ENCODE measurements at places on chromosomes 11 and 22.
A peak's percentile ranks its signal among the peaks of the same experiment; 100 is the strongest.

DNA sequence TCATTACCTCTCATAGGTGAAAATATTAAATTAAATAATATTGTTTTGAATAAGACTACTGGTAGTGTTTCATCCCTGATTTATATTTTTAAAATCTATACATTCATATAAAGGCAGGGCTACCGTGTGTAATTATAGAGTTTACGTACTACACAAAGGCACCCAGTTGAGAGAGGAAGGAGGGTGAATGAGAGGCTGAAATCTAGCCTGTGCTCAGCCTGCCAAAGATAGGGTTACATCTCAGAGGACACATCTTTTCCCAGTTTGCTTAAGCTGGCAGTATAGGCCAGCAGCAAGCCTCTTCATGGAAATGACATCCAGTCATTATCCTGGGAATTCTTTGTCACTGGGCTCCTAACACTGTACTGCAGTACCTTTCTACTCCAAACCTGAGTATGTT is 7.5 kb upstream of the B3GNT6 start:
- DNase-seq = no peak

DNA sequence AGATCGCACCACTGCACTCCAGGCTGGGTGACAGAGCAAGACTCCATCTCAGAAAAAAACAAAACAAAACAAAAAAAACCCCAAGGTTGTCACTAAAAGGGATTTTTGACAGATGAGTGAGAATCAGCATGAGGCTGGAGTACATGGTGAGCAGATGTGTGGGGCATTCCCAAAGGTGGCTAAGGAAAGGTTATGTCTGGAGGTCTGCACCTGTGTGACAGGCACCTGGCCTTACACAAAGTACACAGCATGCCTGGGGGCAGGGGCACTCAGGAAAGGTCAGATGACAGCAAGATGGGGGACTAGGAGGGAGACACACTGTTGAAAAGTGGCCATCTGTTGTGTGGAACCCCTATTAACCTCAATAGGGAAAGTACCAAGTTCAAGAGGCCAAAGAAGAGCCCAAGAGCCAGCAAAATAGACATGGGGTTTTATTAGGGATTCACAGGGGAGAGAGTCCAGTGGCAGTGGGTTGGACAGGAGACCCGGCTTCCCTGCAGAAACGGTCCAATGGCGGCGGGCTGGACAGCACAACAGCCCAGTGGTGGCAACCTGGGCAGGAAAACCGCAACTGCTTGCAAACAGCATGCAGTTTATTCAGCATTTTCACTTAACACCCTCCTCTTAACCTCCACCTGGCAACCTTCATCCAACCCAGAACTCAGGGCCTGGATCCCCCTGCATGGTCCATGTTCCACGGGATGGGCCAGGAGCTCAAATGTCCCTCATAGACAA is 101.1 kb downstream of the MICAL2 start:
- DNase-seq = no peak

DNA sequence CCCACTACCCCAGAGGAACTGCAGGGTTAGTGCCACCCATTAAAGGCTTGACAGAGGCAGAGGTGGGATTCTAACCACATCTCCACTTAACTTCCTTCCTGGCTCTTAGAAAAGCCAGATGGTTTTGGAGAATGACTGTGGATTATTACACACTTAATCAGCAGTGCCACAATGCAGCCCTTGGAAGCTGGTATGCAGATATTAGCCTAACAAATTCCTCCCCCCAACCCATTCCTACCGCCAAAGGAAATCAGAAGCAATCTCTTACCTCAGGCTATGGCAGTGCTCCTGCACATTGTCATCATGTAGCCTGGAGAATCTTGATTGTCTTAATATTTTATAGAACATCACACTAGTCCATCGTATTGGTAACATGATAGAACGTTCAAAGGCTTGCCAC is 23.2 kb upstream of the NRGN start:
- no peak for DNase-seq

GRCh38 chr11:68326334-68327215 is 14.2 kb downstream of the LRP5 start:
- DNase-seq = no peak

DNA sequence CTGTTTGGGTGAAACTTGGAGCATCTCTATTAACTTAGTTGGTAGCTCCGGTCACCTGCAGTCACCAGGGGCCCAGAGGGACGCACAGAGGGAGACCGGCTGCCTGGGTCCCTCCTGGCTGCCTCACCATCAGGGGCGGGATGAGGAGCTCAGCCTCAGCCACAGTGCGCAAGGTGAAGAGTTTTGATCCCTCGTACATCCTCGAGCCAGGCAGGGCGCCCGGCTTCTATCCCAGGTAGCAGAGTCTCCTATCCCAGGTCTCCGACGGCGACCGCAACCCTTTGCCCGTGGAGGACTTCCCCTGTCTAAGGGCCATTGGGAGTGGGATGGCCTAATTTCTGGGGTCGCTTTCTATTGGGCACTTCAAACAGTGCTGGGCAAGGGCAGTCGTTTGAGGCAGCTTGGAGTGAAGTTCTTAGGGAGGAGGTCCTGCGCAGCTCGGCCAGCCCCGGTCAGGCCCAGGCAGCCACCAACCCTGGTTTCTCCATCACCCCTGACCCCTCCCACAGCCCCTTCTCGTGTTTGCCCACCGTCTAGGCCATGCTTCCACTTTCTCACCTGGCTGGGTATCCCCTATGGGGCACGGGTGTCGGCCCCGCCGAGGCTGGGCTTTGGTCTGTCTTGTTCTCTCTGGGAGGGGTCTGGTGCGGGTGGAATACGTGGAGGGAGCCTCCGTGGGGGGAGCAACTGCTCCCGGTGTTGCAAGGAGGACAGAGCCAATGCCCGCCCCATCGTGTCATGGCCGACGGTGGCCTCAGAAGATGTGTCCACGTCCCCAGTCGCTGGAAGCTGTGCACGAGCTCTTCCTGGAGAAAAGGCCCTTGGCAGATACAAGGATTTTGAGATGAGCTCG is 3.6 kb upstream of the MRGPRG start:
- DNase-seq = no peak

DNA sequence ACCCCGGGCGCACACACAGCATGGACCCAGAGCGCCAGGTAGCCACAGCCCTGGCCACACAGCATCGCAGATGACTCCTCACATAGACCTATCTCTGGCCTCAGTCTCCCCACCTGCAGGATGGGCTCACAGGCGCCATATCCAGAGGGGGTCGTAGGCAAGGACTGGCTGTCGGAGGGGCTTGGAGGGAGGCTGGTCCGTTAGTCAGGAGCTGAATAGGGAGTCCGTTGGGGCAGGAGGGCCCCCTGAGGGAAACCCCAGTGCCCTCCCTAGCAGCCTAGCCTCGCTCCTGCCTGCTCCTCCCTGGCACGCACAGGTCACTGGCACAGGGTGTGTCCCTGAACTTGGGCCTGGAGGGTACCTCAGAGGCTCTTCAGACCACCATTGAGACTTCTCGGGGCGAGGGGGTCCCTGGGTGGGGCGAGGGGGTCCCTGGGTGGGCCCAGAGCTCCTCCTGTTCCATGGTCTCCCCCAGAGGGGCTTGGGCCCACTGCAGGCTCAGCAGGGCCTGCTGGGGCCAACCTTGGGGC is 2.0 kb downstream of the PLXNB2 start:
- no peak for DNase-seq

GRCh38 chr11:44047931-44048431 is at the start of gene ACCSL:
TSS of gene ACCSL (plus strand) at chr11:44047981. CDS start at chr11:44048037, 56 bp downstream.
- DNase-seq = peak; percentile 28

- no peak for DNase-seq
Measured at GRCh38 chr11:61091373-61092279, 10.7 kb upstream of the CD5 start.

DNA sequence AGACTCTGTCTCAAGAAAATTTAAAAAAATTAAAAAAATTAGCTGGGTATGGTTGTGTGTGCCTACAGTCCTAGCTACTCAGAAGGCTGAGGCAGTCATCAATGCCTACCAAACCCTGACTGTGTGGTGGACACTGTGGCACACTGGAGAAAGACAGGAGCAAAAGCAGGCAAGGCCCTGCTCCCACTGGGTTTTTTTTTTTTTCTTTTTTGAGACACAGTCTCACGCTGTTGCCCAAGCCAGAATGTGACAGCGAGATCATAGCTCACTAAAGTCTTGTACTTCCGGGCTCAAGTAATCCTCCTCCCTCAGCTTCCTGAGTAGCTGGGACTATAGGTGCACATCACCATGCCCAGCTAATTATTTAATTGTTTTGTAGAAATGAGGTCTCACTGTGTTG is 4.6 kb downstream of the NEFH start:
- no peak for DNase-seq

DNA sequence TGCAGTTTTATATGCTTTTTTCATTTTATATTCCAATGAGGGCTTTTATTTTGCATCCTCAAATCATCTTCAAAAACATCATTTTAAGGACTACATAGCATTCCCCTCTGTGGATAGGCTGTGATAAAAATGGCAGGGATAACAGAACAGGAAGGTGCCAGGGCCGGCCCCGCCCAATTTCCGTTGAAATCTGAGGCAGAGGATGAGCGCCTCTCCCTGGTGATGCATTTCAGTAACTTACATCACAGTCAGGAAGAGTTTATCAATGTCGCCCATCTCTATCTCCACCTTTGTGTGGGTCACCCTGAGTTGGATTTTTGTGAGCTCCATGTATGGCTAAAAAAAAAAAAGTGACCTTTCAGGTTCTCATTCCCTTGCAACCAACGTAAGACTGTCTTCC is 201.6 kb downstream of the DSCAML1 start:
- DNase-seq = no peak

DNA sequence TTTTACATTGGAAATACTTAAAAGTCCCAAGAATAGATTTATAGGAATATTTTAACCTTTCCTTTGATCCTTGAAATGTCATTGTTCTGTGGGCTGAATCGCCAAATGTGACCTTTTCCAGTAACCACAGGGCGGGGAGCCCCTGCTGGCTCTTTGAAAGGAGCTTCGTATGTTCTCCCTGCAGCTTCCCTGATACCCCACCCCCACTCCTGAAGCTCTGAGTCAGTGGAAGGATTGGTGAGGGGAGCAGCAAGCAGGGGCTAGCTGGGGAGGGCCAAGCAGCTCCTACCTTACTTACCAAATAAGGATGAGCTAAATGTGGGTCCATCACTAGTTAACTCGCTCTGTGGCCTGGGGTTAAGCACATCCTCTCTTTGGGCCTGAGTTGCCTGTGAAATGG is 87.7 kb downstream of the CHST1 start:
- no peak for DNase-seq

DNA sequence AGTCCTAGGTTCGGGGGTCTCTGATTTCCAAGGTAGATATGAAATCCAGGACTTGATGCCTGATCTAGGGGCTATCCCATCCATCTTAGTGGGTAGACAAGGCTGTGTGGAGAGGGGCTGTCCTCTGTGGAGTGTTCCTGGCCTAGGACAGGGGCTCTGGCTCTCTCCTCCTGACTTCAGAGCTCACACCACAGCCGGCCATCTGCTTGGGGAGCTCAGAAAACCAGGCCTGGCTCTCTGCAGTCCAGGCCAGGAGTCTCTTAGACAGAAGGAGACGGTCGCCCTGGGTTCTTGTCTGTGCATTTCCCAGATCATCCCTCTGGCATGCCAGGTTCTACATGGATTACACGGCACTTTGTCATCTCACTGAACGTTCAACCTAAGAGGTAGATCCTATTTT is 17.9 kb downstream of the TUB start:
- DNase-seq = no peak

DNA sequence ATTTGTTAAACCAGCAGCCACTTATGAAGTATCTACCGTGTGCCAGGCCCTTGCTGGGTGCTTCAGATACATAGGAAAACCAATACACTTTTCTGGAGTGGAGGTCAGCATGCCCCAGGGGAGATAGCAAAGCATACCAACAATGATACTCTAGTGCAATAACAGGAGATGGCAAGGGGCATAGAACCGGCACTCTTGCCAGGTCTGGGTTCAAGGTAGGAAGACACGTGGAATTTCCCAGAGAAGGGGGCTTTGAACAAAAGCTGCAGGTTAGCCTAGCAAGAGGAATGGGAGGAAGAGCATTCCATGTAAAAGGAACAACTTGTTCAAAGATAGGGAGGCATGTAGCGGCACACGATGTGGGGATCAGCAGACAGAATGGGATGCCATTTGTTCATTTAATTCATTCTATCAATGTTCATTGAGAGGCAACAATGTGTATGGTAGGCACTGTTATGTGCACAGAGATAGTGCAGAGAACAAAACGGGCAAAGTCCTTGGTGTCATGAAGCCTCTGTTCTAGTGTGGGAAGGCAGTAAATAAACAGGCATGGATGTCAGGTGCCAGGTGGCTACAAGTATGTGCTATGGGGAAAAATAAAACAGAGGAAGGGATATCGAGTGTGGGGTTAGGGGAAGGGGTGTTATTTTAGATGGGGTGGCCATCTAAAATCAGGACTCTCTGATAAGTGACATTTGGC is 162.6 kb upstream of the E2F8 start:
- no peak for DNase-seq

- no peak for DNase-seq
Measured at GRCh38 chr11:63710476-63711217, 29.3 kb downstream of the RTN3 start.

GRCh38 chr11:7632211-7632610 is 41.1 kb downstream of the CYB5R2 start:
- no peak for DNase-seq

DNA sequence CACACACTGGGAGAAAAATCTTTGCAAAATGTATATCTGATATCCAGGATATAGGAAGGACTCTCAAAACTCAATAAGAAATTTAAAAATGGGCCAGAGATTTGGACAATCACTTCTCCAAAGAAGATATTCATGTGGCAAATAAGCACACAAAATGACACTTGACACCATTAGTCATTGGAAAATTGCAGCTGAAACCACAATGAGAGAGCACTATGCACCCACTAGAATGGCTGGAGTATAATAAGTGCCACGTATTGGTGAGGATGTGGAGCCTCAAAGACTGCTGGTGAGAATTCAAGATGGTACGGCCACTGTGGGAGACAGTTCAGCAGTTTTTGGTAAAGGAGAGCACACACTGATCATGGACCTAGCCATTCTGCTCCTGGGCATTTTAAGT is 12.8 kb upstream of the OSBPL5 start:
- DNase-seq = no peak

- DNase-seq = peak; percentile 22
Measured at GRCh38 chr11:86608251-86608799, 64.1 kb downstream of the ME3 start.

- DNase-seq = no peak
Measured at GRCh38 chr22:27714068-27714467, 87.5 kb downstream of the MN1 start.

GRCh38 chr11:88363648-88364065 is 26.1 kb upstream of the CTSC start:
- DNase-seq = no peak

DNA sequence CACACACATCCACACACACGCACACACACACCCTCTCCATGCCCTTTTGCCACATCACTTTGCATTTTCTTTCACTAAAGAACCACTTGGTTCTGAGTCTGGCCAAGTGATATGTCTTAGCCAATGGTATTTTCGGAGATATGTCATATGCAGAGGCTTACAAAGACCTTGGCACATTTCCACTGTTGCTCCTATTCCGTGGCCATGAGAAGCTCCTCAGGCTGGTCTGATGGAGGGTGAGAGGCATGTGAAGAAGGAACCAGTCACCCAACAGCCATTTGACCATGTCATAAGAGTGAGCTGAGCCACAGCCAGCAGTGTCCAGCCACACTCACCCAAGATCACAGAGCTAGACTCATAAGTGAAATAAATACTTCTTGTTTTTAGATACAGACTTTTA is 212.6 kb upstream of the NAV2 start:
- DNase-seq = no peak

Data from substantia nigra (tissue), 51 donors.